ENCODE measurements at places on chromosomes 3 and 15.
A peak's percentile ranks its signal among the peaks of the same experiment; 100 is the strongest.

DNA sequence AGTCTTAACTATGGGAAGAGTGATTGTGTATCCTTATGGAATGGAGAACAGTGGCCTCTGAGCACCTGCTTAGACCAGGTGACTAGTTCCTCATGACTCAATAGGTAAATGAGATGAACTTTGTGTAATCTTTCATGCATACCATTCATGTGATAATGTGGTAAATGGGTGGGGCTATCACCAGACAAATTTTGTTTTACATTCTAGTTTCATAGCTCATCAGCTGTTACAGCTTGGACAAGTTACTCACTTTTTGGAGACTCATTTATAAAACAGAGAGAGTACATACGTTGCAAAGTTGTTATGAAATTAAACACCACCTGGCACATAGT, 103.7 kb upstream of the TGFBR2 start:
- no peak for DNase-seq

- no peak for DNase-seq
These were observed 15.0 kb upstream of the TBL1XR1 start for GRCh38 chr3:177212278-177212610.

DNA sequence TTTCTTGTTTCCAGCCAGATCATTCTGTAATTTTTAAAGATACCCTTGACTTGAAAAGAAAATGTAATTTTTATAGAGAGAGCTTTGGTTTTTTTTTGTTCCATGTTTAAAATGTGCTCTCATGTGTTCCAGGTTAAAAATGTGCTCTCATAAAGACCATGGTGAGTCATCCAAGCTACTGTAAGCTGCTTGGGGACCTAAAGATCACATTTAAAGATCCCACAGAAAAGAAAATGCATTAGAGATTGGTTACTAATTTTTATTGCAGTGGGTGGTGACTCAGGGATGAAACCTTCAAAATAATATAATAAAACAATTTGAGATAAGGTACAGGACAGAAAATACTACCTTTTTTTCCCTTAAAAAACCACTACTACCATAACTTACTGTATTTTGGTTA, 11.0 kb downstream of the TCF12 start:
- no peak for DNase-seq

GRCh38 chr15:34284937-34285336, 52.6 kb downstream of the SLC12A6 start:
- no peak for DNase-seq

DNA sequence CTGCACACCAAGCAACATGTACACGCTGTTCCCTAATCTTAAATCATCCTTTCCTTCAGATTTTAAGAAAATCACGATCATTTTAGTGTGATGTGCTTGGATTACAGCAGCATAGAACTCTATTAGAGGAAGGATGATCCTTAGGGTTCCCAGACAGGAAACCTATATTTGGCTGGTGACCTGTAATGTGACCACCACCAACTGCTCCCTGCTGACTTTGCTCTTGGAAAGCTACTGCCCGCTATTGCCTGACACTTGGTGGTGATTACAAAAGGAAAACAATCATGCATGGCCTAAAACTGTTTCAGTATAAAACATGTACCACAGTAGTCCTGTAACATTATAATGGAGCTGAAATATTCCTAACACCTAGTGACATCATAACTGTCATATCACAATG, 27.2 kb upstream of the LMOD3 start:
- no peak for DNase-seq

GRCh38 chr3:24521420-24522145, 26.9 kb upstream of the THRB start:
- DNase-seq = no peak

DNA sequence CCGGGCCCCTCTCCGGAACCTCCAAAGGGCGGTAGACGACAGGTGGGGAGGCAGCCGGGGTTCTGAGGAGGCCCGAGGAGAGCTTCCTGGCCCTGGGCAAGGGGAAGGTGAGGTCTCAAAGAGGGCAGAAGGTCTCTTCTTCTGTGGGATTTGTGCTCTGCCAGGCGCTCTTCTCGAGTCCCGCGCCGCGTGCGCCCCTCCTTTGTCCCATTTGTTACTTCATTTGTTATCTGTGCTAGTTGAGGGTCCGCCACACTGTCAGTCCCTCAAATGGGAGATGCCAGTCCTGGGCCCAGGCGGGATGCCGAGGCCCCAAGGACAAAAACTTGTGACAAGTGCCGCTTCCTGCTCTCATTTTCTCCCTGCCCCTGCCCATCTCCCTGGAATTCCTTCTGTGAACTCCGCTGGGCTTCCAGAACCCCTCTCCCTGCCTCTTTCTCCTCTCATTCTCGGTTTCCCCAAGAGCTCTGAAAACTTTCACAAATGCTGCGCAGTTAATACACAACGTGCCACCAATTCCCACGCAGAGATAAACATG, 1.5 kb downstream of the ST8SIA2 start:
- no peak for DNase-seq

GRCh38 chr15:101012326-101013200, 93.4 kb downstream of the LRRK1 start:
- no peak for DNase-seq

DNA sequence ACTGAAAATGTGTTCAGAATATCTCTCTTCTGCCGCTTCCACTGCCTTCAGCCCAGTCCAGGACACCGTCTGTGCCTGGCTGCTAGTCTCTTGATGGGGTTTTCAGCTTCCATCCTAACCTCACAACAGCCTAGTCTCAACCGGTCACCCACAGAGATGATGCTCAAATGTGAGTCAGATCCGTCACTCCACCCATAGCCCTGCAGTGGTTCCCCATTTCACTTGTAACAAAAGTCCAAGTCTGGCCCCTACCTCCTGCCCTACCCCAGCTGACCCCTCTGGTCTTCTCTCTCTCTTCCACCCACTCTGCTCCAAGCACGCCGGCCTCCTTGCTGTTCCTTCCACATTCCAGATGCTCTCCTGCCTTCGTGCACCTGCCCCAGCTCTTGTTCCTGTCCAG, 68.1 kb downstream of the PPARG start:
- DNase-seq = no peak

DNA sequence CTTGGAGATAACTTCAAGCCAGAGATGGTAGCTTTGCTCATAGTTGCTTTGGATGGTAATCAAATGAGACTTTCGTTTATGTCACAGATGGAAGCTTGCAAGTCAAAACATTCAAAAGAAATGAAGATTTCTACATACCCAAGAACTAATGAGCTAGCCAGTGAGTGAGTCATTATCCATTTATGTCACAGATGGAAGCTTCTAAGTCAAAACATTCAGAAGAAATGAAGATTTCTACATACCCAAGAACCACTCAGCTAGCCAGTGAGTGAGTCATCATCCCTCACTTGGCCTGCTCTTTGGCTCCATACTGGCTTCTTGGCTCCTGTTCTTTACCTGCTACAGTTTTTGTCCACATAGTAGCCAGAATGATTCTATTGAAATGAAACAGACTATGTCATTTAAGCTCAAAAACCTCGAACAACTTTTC, 559.8 kb upstream of the CBLB start:
- DNase-seq = peak; percentile 74

- DNase-seq = no peak
These were observed 26.9 kb upstream of the TMOD3 start for GRCh38 chr15:51802593-51802992.

- DNase-seq = no peak
These were observed 101.2 kb upstream of the MEX3B start for GRCh38 chr15:82146990-82147461.

- DNase-seq = no peak
These were observed 84.9 kb downstream of the B3GALNT1 start for GRCh38 chr3:161020256-161020655.

- DNase-seq = peak; percentile 91
These were observed 144.0 kb downstream of the GREM1 start for GRCh38 chr15:32861761-32862160.

DNA sequence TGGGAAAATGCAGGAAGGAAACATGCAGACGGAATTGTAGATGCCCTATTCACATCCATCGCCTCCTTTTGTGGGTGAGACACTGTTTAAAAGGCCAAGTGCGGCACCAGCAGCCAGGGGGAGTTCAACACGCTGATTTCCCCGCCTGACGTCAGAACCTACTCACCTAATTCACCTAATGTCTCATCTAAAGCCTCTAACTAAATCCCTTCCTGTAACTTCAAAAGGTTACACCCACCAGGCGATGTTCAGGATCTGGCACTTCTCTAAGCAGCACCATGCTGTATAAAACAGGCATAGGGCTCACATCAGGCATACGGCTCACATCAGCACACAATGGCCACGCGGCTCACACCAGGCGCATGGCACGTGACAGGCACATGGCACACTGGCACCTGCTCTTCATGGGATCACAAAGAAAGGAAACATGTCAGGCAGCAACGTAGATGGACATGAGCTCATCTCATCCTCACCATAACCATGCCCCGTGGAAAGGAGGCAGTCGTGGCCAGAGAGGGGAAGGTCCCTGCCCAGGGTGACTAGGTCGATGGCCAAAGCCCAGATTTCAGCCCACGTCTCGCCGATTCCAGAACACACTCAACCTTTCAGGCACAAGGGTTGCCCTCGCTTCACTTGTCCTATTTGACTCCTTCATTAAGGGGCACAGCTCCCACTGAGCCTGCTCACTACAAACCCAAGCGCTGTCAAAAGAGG, 21.7 kb downstream of the XXYLT1 start:
- no peak for DNase-seq

DNA sequence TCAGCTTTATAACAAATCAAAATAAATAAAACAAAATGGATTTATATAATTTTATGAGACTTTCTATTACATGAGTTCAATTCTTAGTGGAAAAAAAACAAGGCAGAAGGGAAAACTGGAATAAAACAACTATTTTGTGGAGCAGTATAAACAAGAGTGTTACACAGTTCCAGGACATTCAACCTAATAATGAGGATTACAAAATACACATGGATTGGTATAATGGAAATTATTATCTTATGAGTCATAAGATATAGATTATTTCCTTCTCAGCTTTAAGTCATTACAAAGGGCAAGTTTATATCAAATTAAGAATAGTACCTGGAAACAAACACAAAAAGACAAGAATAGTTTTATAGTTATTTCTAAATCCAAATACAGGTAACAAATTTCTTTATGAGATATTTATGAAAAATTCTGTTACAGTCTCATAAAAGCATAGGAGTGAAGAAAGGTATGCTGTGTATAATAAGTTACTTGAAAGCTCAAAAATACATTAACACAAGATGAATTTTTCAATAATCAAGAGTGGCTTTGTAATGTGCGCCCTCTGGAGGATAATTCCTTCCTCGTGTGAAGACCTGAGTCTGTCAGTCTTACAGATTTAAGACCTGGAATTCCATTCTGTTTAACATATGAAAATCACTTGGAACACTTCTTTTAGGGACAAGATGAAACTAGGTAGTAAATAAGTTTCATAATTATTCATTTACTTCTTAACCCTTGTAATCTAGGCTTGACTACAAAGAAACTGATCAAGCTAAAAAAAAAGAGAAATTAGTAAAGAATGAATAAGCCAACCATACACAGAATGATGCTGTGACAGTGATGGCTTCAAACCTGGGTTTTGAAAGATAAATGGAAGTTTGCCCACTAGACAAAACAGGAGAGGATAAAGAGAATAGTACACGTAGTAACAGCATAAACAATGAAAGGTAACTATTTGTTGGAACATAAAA, 9.5 kb downstream of the COPS2 start:
- peak; percentile 44 for DNase-seq

DNA sequence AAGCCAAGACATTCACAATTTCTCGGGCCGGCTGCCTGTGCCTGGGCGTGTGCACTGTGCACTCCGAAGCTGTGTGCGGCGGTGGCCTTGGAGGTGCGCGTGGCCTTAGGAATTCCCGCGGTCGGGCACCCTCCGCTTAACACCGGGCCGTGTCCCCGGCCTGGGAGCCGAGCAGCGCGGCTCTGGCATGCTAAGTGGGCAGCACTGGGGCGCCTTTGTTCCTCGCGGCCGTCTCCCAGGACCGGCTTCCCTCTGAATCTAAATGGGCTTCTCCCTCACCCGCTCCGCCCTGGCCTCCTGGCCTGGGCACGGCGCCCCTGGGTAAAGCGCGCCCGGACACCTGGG, 498 bp upstream of the ARNT2 start:
- no peak for DNase-seq

- DNase-seq = no peak
These were observed 43.7 kb downstream of the NMD3 start for GRCh38 chr3:161264852-161265251.

DNA sequence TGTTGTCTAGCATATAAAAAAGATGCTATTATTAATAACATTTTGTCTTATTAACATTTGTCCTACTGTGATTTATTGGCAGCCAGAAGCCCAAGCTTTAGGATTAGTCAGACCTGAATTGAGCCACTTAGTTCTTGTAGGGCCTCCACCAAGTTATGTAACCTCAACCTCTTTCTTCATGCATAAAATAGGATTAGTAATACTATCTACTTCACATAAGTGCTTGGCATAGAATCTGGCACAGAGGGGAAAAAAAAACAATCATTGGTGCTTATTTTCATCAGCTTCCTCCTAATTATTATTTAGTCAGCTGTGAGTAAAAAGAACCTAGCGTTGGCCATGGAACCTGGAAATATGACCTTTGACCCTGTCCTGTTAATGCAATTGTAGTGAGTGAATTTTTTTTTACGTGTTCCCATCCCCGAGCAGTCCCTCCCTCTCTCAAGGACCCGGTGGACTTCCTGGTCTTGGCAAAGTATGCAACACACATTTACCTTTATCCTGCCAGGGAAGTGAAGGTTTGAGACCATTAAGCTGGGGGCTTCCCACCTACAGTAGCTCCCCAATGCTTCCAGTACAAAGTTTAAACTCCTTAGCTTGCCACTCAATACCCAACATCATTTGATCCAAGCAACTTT, 136.8 kb downstream of the FHIT start:
- DNase-seq = no peak

GRCh38 chr3:152942366-152942765, 107.4 kb downstream of the P2RY1 start:
- DNase-seq = no peak

DNA sequence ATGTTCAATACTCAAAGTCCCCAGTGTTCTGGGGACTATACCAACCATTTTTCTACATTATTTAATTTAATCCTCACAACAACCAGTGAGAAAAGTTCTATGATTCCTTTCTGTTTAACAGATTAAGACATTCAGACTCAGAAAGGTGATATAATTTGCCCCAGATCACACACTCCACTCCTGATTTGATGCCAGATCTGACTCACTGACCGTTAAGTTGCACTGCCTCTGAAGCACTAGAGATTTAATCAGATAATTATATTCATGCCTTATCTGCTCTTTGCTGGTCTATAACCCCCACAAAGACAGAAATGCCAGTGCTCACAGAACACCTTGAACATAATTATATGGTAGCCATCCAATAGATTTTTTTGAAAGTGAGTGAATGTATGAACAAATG, 501.0 kb downstream of the IGSF11 start:
- DNase-seq = no peak

DNA sequence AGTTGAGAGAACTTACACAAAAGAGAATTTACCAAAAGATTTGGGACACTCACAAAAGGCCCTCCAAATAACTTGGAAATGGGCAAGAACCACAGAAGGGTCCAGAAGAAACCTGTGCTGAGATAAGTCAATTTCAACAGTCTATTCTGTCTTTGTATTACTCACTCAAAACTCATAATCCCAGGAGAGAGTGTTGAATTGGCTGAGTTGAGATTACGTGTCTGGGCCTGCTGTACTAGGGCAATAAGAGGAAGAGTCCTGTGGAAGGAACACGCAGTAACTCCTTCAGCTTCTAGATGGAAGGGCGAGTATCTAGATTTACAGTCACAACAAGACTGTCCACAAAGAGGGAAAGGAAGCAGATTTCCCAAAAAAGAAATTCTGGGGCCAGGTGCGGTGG, 42.5 kb upstream of the DYNC1LI1 start:
- DNase-seq = no peak

All from smooth muscle cell of the brain vasculature (primary cell).